Inflammatory macrophage (primary cell): ENCODE measurements at places on chromosomes 16 and 17.

DNA sequence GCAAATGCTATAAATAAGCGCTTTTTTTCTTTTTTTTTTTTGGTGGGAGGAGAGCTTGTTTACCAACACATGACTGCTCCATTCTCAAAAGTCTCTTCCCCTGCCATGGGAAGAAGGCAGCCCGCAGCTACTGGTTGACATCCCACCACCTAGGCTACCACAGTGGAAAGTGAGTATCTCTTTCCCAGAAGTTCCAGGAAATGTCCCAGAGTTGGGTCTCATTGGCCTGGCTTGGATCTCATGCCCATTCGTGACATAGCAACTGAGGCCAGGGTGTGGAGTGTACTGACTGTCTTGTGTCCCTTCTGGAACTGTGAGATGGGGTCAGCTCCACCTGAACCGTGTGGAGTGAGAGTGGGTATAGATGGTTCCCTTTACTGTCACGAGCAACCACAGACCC is 29.5 kb upstream of the BRD7 start:
- DNase-seq, result no peak

DNA sequence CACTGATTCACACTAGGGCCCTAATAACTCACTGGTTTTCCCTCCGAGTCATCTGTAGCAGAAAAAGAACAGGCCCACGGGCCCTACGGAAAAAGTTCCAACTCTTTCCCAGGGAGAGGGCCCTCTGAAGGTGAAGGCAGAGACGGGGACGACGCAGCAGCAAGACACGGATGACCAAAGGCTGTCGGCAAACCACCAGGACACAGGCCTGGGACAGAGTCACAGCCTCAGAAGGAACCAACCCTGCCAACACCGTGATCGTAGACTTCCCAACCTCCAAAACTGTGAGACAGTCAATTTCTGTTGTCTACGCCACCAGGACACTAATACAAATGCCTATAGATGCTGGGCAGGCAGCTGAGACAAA is 5.2 kb upstream of the SPHK1 start:
- no peak for DNase-seq

GRCh38 chr16:88703486-88704309 is 2.5 kb downstream of the RNF166 start:
- DNase-seq, result peak; percentile 90

- DNase-seq, result no peak
Measured at GRCh38 chr16:47486856-47487255, 25.7 kb downstream of the PHKB start.

- no peak for DNase-seq
Measured at GRCh38 chr17:41762391-41762790, 24.1 kb downstream of the JUP start.

DNA sequence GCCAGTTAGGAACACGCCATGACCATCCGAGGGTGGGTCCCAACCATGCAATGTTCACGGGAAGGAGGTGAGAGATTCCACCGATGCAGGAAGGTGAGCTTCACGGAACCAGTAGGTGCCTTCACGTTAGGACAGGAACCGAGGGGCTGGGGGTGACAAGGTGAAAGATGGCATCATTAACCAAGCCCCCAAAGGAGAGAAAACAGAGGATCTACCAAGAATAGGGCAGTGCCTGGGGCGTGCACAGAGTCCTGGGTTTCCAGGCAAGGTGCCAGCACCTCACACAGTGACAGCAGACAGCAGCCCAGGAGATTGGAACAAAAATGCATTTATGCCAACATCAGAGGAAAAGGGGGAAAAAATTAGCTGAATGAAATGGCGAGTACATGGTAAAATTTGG is 137.9 kb downstream of the GSG1L start:
- no peak for DNase-seq

- no peak for DNase-seq
Measured at GRCh38 chr16:80346111-80346632, 194.6 kb upstream of the DYNLRB2 start.

GRCh38 chr16:73176577-73177013 is 128.7 kb upstream of the ZFHX3 start:
- DNase-seq, result no peak

GRCh38 chr17:81904600-81905423 is 2.8 kb downstream of the NPB start:
- no peak for DNase-seq

DNA sequence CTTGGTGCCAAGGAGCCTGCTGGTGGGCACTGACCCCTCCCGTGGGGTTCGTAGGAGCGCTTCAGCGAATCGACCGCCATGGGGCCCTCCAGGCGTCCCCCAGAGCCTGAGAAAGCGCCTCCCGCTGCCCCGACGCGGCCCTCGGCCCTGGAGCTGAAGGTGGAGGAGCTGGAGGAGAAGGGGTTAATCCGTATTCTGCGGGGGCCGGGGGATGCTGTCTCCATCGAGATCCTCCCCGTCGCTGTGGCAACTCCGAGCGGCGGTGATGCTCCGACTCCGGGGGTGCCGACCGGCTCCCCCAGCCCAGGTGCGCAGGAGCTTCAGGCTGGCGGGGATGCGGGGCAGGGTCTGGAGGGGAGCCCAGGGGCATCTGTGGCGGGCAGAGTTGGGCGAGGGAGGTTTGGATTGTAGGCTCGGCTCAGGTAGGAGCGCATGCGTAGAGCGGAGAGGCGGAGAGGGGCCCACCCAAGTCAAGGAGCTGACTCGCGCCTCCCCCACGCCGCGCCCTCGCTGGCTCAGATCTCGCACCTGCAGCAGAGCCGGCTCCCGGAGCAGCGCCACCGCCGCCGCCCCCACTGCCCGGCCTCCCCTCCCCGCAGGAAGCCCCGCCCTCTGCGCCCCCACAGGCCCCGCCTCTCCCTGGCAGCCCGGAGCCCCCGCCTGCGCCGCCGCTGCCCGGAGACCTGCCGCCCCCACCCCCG is 19.8 kb downstream of the FMNL1 start:
- no peak for DNase-seq

- no peak for DNase-seq
Measured at GRCh38 chr17:6040504-6040903, 29.7 kb upstream of the WSCD1 start.

GRCh38 chr16:31505483-31505882 is 2.7 kb downstream of the RUSF1 start:
- DNase-seq, result no peak

- no peak for DNase-seq
Measured at GRCh38 chr16:57030346-57030902, 41.1 kb downstream of the NLRC5 start.

GRCh38 chr16:1428511-1428910 is 2.4 kb upstream of the PERCC1 start:
- DNase-seq, result peak; percentile 43

GRCh38 chr17:69588827-69589239 is 174.3 kb downstream of the MAP2K6 start:
- no peak for DNase-seq

GRCh38 chr16:21953541-21953902 is 361 bp downstream of the UQCRC2 start:
- no peak for DNase-seq

GRCh38 chr17:4427505-4427904 is 6.2 kb upstream of the SPNS3 start:
- no peak for DNase-seq

- DNase-seq, result no peak
Measured at GRCh38 chr16:3000540-3000939, 12.2 kb upstream of the CLDN9 start.

- DNase-seq, result no peak
Measured at GRCh38 chr16:69194488-69194887, 7.5 kb downstream of the SNTB2 start.

GRCh38 chr16:89039756-89040155 is 53.9 kb upstream of the ACSF3 start:
- DNase-seq, result no peak

DNA sequence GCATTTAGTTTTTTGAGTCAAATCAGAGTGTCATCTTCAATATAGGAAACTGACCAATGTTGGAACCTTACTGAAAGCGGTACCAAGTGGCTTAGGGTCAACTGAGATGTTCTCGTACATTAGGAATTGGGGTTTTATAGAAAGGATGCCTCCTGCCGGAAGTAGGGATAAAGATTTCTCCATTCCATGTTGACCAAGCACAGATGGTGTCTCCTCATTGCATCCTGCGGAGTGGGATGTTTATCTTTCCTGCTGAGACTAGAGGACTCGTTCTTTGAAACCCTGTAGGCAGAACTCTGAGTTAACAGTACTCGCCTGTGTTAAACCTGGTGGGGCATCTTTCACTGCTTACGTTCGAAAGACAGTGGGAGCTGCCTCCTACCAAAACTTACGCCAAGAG is 1.4 kb downstream of the SHISA6 start:
- no peak for DNase-seq

DNA sequence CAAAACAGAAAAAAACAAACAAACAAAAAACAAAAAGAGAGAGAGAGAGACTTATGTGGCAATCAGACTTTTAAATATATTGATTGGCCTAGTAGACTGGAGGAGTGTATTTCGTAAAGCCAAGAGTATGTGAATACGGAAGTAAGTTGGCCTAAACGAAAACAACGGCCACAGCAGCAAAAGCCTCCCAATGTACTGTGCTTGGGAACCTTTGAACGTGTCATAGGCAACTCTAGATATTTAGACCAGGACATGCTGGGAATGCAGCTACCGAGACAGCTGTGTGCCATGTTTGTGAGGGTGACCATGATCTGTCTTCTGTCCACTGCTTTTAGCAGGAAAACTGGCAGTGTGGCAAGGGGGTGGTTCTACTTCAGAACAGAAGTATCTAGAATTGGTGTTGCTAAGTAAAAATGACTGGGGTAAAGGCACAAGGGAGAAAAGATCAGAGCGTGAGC is 7.4 kb downstream of the MAF start:
- no peak for DNase-seq

- DNase-seq, result no peak
Measured at GRCh38 chr17:7742729-7743128, 25.2 kb downstream of the DNAH2 start.

DNA sequence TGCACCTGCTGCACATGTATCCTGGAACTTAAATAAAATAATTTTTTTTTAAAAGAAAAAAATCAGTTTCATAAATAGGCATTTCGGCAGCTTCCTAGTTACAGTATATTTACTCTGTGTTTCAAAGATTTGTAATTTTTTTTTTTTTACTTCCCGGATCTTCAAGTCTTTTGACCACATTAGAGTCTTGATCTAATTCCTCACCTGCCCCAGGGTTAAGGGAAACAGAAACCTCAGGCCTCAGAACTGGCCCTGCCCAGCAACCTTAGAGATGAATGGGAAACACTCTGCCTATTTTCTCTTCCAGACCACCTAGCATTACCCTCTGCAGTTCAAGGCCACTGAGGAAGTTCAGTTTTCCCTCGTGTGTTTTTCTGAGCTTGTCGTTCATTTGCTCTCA is 304.0 kb downstream of the MAF start:
- DNase-seq, result no peak

GRCh38 chr17:21379080-21379711 is 3.0 kb downstream of the KCNJ12 start:
- no peak for DNase-seq

- DNase-seq, result no peak
Measured at GRCh38 chr16:24054741-24055491, 201.2 kb upstream of the CACNG3 start.

- no peak for DNase-seq
Measured at GRCh38 chr16:85864965-85865364, 34.0 kb upstream of the IRF8 start.

GRCh38 chr16:52450916-52451315 is 96.0 kb downstream of the TOX3 start:
- no peak for DNase-seq

DNA sequence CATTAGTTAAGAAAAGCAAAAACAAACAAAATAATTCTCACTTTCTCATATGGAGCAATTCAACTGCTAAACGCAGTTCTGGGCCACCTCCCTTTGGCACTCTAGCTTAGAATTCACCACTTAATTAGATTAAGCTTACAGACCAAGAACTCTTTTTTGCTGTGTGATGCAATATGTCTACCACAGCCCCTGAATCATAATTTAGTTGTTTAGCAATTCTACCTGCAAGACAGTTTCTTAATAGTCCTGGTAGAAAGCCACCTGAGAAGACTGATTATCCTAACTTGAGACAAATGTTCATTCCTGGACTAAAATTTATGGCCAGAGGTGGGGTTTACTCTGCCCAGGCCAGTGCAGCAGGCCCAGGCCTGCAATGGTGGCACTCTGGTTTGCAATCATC is 205.9 kb downstream of the HS3ST3A1 start:
- DNase-seq, result no peak

GRCh38 chr17:35314415-35315216 is 58.8 kb downstream of the SLFN11 start:
- no peak for DNase-seq

DNA sequence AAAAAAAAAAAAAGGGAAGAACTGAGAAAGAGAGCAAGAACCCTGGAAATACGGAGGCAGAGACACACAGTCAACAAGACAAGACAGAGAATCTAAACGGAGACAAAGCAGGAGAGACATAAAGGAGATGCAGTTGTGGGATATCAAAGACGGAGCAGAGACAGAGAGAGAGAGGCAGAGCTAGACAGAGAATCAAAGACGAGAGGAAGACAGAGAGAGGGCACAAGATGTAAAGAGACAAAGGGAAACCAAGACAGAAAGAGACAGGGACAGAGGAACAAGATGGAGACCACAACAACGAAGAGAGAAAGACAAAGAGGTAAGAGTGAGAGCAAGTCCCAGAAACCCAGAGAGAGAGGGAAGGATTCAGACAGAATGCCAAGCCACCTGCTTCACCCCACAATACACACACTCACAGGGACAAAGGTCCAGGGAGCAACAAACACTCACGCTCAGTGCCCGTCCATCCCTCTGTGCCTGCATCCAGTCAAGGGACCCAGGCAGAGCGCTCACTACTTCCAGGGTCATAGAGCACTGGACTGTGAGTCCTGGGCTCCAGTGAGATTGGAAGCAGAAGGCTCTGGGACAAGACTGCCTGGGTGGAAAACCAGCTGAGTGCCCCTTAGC is 88.9 kb downstream of the C16orf78 start:
- DNase-seq, result no peak

- no peak for DNase-seq
Measured at GRCh38 chr17:1182811-1183170, 3.0 kb upstream of the ABR start.

- no peak for DNase-seq
Measured at GRCh38 chr16:62954144-62955032, 918.1 kb upstream of the CDH8 start.

DNA sequence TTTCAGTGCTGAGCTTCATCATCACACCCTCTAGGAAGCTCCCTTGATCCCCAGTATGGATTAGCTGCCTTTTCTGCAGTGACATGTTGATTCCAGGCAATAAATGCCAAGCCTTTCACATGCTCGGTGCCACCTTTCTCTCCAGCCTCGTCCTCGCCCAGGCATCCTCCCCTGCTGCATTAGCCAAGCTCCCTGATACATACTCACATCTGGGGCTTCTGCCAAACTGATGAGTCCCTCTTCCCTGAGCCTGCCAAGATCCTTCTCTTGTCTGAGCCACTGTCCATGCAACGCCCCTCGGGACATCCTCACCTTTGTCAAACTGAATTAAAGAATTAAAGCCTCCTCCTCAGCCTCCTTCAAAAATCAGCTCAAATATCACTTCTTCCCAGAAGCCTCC is 538.5 kb upstream of the CDH11 start:
- no peak for DNase-seq

GRCh38 chr16:64950262-64950661 is 171.6 kb downstream of the CDH11 start:
- DNase-seq, result no peak

GRCh38 chr17:60305141-60305540 is 86.8 kb downstream of the USP32 start:
- peak; percentile 85 for DNase-seq
